ENCODE measurements at places on chromosomes 6 and 20.

- no peak for DNase-seq
Measured at GRCh38 chr6:148509119-148509799, 166.6 kb downstream of the SASH1 start.

- no peak for DNase-seq
Measured at GRCh38 chr6:83702077-83702476, 6.8 kb downstream of the SNAP91 start.

DNA sequence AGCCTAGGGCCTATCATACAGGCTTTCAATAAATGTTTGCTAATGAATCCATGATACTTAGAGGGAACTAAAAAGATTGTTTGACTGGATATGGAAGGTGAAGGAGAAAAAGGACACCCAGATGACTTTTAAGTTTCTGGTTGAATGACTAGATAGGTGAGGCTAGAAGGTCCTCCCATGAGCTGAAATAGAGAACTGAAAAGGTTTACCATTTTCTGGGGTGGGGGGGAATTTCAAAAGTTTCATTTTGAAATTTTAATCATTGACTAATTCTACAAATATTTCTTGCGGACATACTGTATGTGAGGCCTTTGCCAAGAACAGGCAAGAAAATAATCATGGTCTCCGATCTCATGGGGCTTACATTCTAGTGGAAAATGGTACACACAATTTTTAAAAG lies 17.9 kb upstream of the ZBTB2 start:
- DNase-seq = no peak

GRCh38 chr6:166603043-166603690 lies 16.7 kb upstream of the RAMACL start:
- no peak for DNase-seq

DNA sequence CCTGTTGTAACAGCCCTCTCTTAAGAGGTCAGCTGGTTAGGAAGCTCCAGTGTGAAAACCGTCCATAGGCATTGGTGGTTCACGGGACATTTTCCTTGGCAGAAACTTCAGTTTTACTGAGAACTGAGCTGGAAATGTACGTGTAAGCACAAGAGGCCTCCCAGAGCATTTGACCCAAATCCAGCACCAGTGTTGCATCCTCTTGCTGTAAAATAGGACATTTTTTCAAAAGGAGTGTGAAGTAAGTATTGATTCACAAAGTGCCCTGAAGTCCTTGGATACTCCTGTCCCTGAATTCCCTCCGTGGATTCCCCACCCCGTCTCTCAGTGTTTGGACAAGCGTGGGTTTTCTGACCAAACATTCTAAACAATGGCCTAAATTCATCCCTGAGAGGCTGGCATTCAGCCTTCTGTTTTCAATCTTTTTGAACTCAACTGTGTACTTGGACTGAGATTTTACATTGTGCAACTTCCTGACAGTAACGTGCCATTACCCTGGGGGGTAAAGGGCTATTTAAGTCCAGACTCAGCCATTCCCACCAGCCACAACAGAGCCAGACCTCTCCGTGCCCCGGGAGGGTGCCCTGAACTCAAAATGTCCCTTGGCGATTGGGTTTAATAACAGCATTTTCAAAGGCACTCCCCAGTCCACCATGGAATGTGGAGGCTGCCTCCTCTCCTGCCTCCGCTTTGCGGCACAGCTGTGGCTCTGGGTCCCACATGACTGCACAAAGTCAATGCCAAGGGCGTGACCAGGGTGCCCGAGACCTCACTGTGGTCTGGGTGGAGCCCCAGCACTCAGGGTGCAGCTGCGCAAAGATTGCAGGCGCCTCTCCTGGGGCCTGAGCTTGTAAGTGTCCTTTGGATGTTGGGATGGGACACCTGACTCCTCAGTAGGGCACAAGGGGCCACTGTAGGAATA lies 92.7 kb upstream of the AFDN start:
- no peak for DNase-seq

- no peak for DNase-seq
Measured at GRCh38 chr6:124964764-124965105, 2.5 kb downstream of the RNF217 start.

- DNase-seq = no peak
Measured at GRCh38 chr20:59837623-59838394, 95.6 kb downstream of the SYCP2 start.

DNA sequence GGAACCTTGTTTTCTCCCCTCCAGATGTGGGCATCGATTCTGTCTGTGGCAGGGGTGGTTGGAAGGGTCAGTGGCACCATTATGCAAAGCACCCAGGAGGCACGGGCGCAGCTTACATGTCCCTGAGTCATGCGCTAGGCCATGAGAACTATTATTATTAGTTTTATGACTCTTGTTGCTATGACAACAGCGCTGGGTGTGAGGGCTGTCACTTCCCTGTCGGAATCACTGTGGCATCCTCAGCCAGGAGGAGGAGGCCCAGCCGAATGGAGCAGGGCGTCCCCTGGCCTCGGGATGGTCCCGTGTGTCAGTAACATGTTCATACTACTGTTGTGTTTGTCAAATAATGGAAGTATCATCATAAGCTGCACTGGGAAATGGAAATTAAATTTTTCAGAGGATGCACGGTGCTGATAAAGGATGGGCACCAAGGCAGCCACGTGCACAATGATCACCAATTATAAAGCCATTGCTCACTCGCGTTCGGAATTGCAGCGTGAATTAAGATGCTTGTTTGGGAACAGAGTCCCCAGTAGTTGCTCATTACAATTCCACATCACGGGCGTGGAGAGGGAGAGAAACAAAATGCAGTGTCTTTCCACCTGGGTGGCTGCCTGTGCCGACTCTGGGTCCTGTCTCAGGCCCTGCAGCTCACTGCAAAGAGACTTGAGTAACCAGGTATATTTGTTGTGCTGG lies 247.9 kb downstream of the CDH4 start:
- no peak for DNase-seq

DNA sequence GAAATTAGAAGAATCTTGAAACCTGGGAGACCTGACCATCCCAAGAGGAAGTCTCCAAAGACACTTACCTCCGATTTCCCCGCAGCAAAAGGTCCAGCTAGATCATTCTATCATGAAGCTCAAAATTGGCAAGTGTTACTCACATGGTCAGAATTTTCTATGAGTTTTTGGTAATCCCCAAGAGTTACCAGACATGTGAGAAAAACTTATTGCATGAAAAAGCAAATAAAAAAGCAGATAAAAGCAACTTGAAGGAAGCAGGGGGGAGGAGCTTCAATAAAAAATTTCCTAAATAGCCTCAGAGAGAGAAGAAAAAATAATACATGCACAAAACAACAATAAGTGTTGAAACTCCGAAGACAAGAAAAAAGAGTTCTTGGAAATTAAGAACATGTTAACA lies 27.3 kb downstream of the VNN1 start:
- no peak for DNase-seq

- DNase-seq = no peak
Measured at GRCh38 chr20:32585011-32585585, at the start of gene NOL4L. TSS of gene NOL4L (minus strand) at chr20:32585333. CDS start at chr20:32584890, 443 bp downstream.

DNA sequence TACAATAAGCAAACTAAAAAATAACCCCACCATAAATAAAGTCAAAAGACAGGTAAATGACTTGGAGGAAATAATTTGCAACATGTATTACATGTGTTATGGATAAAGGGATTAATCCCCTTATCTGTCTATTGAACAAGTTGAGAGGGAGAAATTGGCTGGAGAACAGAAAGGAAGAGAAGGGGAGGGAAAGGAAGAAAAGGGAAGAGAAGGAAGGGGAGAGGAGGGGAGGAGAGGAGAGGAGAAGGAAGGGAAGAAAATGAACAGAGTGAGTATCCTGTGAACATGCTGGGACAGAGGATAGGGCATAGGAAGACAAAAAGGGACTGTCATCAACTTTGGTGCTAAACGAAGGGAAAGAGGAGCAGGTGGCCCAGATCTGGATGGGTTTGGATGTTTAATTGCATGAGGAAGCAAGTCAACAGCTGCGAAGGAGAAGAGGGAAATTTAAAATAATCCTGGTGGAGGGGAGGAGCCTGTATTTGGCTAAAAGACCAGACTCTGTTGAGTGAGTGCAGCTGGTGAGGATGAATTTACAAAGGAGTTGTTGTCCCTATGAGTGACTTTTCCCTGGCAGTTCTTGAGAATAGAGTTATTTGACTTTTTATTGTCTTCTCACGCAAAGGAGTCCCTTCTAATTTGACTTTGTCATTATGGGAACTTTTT lies 14.2 kb upstream of the SHLD1 start:
- DNase-seq = no peak

DNA sequence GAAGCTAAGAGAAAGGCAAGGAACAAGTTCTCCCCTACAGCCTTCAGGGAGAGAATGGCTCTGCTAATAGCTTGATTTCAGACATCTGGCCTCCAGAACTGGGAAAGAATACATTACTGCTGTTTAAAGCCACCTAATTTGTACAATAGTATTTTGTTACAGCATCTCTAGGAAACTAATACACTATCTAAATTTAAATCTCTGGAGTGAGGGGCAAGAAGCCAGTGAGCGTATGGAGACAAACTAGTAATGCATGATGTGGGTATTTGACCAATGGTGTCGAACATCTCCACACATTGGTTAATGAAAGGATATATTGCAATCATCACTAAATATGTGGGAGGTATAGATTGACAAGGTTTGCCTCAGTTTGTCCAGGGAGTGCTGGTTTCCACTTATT lies 451.5 kb downstream of the EPM2A start:
- no peak for DNase-seq

DNA sequence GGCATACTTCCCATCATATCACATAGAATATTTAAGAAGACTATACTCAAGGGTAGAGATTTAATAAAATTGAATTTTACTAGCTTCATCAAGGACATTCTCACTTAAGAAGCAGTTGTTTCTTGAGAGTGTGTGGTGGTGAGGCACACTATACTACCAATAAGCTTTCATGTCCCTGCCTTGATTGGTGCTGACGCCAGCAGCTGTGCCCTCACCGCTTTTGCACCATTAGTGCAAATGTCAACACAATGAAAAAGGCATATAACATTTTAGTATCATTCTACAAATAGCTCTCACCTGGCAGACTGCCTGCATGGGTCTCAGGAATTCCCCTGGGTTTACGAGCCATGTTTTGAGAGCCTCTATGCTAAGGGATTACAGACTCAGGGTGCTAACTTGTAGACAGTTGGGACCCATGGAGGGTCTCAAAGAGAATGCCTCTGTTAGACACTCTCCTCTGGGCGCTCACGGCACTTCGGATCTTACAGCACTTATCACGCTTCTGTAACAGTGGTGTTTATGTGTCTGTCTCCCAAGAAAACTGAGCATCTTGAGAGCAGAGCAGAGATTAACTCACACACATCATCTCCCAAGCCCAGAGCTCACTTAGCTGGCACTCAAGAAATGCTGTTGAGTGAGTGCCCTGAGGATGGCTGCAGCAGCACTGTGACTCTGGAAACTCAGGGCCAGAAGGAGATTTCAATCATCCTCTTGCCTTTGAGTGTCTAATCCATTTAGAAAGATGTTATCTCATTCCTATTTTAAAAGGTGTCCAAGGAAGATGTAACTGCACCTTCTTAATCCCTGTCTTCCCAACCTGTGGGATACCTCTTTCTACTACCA lies 143.3 kb upstream of the GPR6 start:
- no peak for DNase-seq

DNA sequence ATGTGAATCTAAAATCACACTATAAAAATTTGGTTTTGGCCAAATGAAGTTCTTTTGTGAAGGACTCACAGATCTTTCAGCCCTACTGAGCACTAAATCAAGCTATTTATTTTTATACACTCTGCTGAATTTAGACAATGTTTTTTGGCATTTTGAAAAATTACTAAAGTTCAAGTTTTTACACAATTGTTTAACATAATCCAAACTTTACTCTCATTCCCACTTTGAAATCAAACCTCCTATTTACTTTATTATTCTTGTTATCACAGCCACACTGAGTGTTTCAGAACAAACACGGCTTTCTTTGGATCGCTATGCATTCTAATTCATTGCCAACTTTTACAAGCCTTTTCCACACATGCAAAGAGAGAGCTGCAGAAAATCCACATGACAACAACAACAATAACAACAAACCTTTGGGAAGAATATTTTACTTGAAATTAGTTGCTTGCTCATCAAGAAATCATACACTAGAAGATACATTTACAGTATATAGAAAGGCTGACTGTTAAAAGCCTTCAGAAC lies 49.1 kb upstream of the TMEM30A start:
- DNase-seq = no peak

DNA sequence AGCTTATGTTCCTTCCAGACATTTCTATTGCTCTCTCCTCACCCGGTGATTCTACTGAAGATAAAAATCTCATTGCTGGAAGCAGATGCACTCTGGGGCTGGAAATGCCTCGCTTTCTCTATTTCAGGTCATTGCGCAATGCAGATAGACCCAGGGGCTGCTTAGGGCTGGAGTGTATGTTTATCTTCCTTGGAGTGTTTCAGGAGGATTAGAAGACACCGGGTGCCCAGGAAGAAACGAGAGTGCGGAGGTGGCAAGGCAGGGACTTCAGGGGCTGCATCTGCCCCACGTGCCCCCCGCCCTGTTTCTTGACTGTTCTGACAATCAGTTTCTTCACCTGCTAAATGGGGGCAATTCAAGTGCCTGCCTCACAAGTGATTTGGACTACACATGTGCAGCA lies 45.6 kb upstream of the IYD start:
- DNase-seq = no peak

DNA sequence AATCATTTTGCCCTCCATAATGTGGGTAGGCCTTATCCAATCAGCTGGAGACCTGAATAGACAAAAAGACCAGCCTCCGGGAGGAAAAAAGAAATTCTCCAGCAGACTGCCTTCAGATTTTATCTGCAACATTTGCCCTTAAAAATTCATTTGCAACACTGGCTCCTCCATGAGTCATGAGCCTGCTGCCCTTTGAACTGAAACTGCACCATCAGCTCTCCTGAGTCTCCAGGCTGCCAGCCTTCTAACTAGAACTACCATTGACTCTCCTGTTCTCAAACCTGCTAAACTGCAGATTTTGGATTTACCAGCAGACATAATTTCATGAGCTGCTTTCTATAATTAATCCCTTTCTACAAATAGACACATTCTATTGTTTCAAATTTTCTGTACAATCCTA lies 223.9 kb upstream of the THEMIS start:
- DNase-seq = no peak

GRCh38 chr20:19758501-19759331 lies 658 bp downstream of the RIN2 start:
- DNase-seq = no peak

DNA sequence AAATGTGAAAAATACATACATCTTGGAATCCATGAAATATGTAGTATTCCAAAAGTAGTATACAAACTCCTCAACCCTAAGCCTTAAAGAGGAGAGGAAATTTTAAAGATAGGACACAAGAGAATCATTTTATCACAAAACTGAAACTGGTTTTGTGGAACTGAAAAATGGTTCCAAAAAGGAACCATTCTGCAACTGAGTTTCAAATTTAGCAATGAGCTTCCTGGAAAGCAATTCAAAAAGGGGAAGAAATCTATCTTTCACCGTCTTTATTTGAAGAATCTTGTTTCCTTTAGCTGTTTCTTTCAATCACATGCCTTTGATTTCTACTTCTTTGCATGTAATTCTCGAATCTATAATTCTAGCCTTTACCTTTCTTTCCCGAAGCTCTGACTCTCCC lies 32.2 kb upstream of the LAMP5 start:
- no peak for DNase-seq

- no peak for DNase-seq
Measured at GRCh38 chr6:45967363-45967762, 48.3 kb downstream of the CLIC5 start.
